ENCODE measurements at places on chromosomes 2 and 18.

DNA sequence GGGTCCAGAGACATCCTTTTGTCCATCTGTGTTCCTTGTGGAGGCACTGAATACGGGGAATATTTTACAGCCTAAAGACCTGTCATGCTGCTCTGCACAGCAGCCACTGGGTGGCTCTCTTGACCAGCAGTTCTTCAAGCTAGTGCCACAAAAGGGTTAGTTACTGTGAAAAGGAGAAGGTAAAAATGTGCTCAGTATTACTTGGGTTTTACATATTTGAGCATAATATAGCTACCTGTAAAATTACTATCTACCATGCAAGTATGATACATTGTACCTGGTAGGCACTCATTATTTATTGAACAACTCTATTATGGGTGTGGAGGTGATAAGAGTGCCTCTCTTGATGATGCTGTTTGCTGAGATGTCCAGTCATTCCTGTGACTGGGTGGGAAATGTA lies 23.6 kb downstream of the FZD5 start:
- no peak for DNase-seq

- DNase-seq, result no peak
Observed at GRCh38 chr2:126905991-126906390, 7.3 kb downstream of the TEX51 start.

DNA sequence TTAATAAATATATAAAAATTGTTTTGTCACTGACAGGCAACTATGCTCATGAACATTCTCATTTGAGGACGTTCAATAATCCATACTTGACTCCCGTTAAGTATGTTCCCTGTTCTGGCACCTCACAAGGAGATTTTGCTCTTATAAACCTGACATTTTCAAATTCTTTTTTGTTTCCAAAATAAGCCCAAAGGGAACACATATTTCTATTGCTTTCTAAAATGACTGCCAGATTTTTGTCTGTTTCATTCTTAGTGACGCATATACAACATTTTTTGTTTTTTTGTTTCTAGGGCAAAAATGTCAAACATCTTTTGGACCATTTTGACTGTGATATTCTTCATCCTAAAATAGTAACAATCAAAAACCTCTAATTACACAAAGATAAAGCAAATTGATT lies 50.5 kb downstream of the CYTIP start:
- DNase-seq, result no peak

- DNase-seq, result no peak
Observed at GRCh38 chr2:216657980-216658379, 24.8 kb downstream of the IGFBP2 start.

DNA sequence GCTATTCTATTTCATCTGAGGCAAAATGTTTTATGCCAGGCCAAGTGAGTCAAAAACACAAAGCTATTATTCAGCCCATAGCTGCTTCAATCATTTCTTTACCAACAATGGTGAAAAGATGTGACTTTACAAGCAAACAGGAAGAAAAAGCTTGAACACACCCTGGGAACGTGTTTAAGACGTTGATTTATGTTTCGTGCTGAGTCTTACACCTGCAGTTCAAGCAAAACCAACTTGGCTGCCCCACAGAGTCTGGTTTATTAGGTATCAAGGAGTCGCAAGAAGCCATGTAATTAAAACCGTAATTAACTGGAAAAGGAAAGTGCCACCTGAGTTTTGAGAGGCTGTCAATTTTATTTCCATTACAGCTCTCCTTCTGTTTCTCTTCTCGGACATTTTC lies 295.5 kb downstream of the MEIS1 start:
- no peak for DNase-seq

DNA sequence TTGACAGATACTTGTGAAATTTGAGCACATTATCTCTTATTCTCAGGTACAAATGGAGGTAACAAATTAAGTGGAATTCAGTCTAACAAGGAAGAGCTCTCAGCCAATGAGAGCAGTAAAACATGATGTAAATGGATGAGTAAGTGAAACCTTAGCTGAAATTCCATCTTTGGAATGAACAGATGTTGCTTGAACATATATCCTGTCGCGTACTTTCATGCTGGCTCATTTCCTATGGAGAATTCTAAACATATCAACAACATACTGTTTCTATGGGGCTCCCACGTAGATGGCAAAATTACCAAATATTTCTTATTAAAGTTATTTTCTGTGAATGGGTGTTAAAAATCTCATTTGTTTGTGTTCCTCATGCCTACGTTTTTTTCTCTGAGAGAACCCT lies 256.3 kb upstream of the LINC00305 start:
- no peak for DNase-seq

- no peak for DNase-seq
Observed at GRCh38 chr2:51711766-51712165, 679.8 kb upstream of the NRXN1 start.

GRCh38 chr2:133667085-133667484 lies 98.8 kb upstream of the NCKAP5 start:
- no peak for DNase-seq

DNA sequence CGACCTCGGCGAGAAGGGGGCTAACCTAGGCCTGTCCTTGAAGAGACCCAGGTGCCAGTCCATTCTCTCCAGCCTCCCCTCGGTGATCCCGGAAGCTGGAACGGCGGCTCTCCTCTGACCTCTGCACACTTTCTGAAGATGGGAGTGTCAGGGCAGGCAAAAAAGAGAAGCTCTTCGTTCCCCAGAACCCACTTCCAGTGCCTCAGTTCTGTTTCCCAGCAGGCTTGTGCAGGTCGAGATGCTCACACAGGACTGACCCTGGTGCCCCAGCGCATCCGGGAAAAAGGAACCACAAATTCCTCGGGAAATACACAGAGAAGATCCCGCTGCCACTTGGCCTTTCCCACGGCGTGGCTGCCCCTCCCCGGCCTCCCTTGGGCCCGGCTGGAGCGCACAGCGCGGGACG lies 681 bp upstream of the PTPN18 start:
- no peak for DNase-seq

- no peak for DNase-seq
Observed at GRCh38 chr2:98524168-98524567, 79.5 kb downstream of the INPP4A start.

- DNase-seq, result no peak
Observed at GRCh38 chr2:3827673-3828575, 124.5 kb downstream of the DCDC2C start.

DNA sequence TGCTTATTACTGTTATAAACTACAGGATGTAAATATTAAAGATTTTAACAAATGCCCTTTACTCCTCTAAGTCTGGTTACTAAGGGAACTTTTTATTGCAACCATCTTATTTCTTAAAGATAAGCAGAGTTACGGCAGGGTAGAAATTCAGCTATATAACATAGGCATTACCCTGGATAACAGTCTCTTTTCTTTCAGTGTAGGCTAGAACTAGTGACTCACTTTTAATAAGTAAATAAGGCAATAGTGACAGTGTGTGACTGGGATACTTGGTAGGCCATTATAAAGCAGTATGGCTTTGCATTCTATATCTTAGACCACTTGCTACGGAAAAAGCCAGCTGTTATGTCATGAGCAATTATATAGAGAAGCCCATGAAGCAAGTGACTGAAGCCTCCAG lies 1041.0 kb upstream of the NRXN1 start:
- no peak for DNase-seq

DNA sequence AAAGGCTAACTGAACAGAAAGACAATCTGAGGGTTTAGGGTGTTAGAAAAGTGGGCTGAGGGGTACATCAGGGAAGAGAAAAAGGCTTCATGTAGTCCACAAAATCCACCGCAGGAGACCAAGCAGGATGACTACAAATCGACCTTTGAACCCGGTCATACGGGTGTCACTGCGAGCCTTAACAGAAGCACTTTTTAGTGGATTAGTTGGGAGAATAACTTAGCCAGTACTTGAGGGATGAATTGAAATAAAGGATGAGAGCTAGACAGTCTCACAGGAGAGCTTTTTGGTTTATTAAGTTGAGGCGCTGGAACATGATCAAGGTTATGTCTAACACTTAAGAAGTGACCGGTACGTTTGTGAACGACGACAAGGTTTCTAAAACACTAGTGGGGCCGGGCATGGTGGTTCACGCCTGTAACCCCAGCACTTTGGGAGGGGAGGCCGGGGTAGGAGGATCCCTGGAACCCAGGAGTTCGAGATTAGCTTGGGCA lies 217.7 kb downstream of the MCFD2 start:
- no peak for DNase-seq

DNA sequence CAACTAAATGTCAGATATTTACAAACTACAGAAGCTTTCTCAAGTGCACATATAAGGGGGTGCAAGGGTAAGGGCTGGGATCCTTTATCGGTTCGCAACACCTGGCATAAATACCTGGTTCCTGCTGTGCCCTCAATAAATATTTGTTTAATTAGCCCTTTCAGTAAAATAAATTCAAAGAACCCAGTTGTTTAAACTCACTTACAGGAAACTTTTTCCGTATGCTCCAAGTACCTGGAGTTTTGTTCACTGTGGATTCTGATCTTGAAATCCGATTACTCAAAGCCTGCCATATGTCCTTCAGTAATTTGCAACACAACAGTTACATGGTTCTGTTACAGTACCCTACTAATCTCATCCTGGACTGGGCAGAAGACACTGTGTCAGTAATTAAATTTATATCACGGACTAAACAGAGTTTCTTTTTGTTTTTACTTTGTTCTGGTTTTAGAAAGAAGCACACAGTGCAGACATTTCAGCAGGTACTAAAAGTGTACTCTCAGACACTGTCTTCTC lies 36.9 kb downstream of the TBC1D8 start:
- no peak for DNase-seq

GRCh38 chr2:178115271-178115670 lies 3.0 kb downstream of the RBM45 start:
- no peak for DNase-seq

DNA sequence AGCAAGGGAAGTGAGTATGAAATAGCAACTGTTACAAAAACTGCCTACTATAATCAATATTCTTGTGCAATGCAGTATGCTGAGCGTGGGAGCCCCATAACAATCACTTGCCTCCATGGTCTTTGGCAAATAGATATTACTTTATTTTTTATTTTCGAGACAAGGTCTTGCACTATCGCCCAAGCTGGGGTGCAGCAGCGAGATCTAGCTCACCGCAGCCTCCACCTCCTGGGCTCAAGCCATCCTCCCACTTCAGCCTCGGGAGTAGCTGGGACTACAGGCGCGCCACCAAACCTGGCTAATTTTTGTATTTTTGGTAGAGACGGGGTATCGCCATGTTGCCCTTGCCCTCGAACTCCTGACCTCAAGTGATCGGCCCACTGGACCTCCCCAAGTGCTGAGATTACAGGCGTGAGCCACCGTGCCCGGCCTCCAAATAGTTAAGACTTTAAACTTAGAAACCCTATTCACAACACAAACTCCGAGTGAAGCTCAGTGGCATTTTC lies 1.2 kb upstream of the CCNT2 start:
- no peak for DNase-seq

DNA sequence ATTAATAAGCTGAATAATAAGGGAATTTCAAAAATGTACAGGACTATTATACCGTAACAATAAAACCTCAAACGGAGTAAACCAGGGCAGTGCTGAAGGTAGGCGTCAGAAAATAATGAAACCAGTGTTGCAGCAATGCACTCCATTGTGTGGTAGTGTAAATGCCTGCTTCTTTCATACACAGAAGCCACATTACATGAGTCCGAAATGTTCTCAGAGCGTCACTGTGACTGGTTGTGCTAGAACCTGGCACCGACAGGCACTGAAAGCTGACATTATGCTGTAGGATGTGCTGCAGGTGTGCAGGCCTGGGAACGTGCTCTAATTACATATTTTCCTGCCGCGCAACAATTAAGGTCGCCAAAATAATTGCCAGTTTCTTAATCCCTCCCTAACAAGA lies 53.3 kb downstream of the ZEB2 start:
- peak; percentile 62 for DNase-seq

GRCh38 chr2:222734703-222735014 lies 63.2 kb downstream of the MOGAT1 start:
- DNase-seq, result no peak

DNA sequence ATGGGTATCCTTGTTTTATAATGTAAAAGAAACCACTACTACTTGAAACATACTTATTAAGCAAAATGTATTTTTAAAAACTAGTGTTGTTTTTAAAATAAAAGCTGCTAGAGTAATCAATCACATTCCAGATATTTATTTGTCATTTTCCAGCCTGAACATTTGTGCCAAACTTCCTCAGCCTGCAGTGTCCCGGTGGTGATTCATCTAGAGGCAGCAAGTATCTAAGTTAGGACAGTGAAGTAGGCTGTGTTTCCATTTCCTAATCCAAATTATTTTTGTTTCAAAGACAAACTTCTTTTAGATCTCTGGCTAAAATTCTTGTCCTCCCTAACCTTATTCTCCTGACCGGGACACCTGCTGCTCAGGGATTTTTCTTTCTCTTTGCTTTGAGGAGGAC lies 12.8 kb upstream of the GCG start:
- DNase-seq, result no peak

DNA sequence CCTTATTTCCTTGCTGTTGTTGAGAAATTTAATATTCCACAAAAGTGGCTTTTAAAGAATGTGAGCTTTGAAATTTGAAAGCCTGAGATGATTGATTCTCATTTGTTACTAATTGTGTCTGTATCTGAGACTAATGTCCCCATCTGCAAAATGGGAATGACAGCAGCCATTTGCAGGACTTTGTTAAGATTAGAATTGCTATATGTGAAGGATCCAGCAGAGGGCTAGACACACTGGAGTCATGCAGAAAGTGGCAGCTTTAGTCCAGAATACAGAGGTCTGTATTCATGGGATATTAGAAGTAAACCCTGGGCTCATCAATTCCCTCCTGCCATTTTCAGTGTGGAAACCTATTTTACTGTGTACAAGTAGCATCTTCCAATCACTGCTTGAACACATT lies 296.5 kb upstream of the GYPC start:
- DNase-seq, result no peak

DNA sequence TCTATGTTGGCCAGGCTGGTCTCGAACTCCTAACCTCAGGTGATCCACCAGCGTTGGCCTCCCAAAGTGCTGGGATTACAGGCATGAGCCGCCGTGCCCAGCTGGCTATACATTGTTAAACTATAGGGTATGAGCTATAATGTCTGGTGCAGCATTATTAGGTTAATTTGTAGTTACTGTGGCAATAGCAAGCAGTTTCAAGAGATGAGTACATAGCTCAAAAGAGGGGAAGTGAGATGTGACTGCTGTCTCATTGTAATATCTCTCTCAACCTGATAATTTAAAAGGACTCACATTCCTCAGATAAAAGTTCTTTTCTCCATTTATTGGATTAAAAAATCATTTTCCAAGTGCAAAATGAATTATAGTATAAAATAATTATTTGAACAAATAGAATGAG lies 116.4 kb downstream of the INO80D start:
- no peak for DNase-seq

Measured in retinal pigment epithelial cell (primary cell).